Activated CD4-positive, alpha-beta T cell treated with anti-CD3 and anti-CD28 coated beads, Interleukin-10, Interleukin-2, amounts not matched to agents 100 ng/mL and 50 ng/mL, durations not matched to agents 16 hours and 8 hours (primary cell): ENCODE measurements at places on chromosomes 11 and 22.
A peak's percentile ranks its signal among the peaks of the same experiment; 100 is the strongest.

DNA sequence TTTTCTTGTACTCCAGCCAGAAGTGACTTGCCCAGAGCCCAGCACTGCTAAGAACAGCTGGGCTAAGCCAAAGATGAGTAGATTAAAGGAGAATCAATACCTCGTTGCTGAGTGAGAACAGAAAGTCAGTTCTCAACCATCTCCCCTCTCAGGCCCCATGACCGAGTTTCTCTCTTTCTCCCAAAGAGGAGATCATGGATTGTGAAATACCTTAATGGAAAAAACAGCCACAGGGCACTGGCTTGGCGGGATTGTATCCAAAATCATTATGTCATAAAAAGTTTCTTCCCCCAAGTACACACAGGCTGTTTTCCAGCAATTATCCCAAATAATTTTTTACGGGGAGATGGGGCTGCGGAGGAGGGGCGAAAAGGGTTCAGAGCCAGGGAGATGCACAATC, 111.8 kb upstream of the TMEM45B start:
- no peak for DNase-seq

GRCh38 chr11:120235024-120235628, 4.8 kb upstream of the POU2F3 start:
- peak; percentile 72 for DNase-seq

DNA sequence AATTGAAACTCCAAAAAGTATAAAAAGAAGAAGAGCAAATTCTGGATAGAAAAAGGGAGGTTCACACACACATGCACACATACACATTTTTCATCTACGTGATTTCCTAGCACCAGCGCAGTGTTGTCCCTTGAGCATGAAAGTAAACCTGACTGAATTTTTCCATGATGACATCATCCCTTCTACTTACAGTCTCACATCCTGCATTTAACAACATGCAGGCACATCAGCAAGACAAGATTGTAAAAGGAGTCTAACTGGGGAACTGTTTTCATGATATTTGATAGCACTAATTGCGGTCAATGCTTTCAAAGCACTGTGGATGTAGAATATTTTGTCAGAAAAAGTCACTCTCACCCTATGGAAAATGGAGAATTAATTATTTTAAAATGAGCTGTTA, 36.6 kb downstream of the GAS2 start:
- DNase-seq, result peak; percentile 50

GRCh38 chr11:3686751-3687150, 15.6 kb upstream of the CHRNA10 start:
- no peak for DNase-seq

DNA sequence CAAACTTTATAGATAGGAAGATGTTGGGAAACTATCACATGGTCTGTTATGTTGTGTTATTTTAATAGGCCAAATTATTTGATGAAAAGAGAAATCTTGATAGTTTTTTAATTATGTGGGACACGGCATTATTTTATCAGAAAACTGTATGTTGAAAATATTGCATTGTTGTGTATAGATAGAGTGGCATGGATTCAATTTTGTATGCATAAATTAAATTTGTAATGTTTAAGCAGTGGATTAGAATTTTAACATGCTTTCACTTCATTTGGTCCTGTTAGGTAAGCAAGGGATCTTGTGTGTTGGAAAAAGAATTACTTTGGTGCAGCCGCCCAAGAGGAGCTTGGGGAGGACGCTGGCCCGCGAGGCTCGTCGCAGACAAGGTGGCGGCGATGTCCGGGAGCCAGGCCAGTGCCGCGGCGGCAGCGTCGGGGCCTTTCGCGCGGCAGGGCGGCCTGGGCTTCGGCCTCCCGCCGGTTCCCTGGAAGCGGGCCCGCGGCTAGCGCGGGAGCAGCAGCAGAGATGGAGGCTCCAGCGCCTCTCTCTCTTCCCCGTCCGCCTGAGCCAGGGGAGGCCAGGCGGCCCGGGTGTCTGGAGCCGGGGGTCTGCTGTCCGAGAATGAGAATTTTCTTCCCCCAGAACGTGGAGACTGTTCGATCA, 82.7 kb downstream of the GGT1 start:
- DNase-seq, result no peak

DNA sequence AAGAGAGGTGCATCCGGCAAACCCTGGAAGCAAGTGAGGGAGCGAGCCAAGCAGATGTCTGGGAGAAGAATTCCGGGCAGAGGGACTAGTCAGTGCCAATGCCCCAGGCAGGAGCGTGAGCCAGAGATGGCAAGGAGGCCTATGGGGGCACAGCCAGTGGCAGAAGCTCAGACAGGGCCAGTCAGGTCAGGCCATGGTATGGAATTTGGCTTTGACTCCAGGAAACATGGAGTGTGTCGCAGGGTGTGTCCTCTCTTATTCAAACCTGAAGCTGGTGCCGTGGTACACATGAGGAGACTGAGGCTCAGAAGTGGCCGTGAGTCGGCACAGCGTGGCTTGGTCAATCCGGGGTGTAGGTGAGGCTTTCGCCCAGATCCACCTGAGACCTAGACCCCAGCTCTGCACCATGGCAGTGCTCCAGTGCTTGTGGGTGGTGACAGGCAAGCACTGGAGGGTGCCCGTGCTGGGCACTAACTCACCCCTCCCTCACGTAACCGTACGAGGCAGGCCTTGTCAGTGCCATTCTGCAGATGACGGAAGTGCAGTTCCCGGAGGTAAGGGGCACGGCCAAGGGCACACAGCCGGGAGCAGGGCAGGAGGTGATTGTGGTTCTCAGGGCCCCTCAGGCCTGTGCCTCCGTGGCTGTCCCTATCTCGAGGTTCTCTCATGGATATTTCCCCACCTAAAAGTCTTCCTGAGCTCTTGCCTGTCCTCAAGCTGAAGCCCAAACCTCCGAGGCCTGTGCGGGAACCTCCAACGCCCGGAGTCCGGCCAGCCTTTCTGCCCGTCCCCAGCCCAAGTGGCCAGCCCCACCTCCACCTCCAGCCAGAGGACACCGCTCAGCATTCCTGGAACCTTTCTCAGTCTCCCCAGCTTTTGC, 10.6 kb upstream of the SPI1 start:
- no peak for DNase-seq

DNA sequence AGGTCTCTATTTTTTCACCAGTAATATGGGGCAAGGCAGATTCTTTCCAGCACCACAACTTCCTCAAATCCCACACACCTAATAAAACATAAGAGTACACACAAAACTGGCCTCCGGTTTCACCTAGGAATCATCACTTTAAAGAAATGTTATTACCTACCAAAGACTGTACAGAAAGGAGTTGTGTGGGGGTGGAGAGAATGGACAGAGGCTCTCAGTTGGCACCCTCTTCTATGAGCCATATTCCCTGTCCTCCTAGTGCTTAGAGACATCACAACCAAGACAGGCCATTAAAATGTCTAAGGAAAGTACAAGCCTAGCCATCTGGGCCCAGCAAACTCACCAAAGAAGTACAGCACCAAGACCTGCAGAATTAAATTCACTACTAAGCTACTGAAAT, 56.1 kb downstream of the RBFOX2 start:
- DNase-seq, result no peak

DNA sequence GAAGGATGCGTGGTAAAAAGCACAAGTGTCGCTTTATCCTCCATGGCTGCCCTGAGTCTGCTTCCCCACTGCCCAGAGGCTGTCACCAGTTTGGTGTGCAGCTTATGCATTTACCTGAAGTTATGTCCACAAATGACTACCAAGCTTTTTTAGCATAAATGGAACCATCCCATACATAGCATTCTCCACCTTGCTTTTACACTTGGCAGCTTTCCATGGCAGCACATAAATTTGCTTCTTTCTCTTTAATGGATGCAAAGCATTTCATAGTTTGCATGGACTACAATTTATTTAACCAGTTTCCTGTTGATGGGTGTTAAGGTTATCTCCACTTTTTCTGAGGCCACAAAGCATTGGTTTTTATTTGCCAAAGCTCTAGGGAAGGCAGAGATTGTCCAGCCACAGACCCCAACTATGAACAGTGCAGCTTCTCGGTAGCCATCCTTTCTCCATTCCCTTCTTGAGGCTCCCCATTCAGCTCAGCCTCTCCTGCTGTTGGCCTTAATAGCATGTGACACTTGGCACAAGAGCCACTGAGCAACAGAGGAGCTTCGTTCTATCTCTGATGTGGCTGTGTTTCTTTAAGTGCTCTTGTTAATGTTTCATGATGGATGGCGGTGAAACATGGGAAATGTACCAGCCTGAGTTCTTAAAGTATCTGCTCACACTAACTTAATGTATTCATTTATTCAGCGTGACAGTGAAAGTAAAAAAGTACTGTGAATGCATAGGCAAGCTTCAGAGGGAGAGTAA, 59.8 kb upstream of the NAV2 start:
- DNase-seq, result no peak

- no peak for DNase-seq
Observed at GRCh38 chr22:31719850-31720471, 30.0 kb downstream of the PRR14L start.

GRCh38 chr11:132300283-132300682, 929.9 kb downstream of the NTM start:
- DNase-seq, result no peak

DNA sequence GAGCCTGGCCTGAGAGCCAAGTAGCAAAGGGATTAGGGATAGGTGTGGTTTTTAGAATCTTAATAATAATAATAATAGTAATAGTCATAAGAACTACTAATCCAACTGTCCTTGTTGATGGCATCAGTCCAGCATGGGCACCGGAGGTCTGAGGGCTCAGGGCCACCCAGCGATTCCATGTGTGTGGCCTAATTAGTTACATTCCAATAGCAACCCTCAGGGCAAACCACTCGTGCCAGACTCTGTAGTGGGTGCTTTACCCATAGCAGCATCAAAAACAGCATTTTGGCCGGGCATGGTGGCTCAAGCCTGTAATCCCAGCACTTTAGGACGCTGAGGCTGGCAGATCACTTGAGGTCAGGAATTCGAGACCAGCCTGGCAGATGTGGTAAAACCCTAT, 19.0 kb upstream of the MYH9 start:
- DNase-seq, result no peak

DNA sequence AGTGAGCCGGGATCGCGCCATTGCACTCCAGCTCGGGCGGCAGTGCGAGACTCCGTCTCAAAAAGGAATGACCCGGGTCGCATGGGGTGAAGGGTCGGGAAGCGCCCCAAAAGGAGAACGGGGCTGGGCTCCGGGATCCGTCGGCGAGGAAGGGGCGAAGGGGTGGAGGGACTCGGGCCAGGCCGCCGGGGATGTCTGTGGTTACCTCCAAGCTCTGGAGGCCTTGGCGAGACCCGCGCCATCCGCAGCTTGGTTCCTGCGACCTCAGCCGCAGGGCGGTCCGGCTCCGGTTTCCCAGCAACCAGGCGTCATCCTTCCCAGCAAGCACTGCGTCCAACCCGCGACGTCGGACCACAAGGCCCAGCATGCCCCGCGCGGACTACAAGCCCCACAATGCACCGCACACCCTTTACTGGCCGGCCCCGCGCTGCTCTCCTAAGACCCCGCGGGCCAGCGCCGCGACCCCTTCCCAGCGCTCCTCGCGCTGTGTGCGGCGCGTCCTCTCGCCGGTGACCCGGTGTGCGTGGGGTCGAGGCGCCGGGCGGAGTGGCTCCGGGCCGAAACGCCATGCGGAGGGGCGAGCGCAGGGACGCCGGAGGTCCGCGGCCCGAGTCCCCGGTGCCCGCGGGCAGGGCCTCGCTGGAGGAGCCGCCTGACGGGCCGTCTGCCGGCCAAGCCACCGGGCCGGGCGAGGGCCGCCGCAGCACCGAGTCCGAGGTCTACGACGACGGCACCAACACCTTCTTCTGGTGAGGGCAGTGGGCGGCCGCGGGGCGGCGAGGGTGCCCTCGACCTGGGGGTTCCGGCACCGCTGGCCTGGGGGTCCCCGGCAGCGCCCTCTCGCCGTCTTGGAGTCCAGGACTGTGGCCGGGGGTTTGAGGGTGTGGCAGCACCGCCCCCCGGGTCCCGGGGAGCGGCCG, at the start of gene PTDSS2:
Gene PTDSS2 (plus strand): TSS at position 391 of the 920 bp plus-strand sequence. CDS start 177 bp downstream, at position 568.
- peak; percentile 97 for DNase-seq

GRCh38 chr11:67303835-67304411, 593 bp downstream of the SSH3 start:
- no peak for DNase-seq

DNA sequence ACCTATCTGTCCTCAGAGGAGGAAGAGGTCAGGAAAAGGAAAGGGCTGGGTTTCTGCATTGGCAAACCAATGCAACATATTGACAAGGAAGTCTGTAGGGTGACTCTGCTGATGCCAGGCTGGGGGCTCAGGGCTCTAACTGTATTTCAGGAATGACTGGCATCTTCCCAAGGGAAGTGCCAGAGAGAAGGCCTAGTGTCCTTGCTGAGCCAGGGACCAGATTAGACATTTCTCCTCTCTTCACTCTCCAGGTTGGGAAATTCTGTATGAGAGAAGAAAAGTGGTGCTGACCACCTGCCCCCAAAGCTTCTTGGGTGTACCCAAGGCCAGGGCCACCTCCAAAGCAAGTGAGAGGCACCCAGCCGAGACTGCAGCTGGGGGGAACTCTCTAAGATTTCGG, 27.2 kb downstream of the GRIK4 start:
- no peak for DNase-seq

- no peak for DNase-seq
Observed at GRCh38 chr11:64723907-64724862, 1.2 kb upstream of the NRXN2 start.

DNA sequence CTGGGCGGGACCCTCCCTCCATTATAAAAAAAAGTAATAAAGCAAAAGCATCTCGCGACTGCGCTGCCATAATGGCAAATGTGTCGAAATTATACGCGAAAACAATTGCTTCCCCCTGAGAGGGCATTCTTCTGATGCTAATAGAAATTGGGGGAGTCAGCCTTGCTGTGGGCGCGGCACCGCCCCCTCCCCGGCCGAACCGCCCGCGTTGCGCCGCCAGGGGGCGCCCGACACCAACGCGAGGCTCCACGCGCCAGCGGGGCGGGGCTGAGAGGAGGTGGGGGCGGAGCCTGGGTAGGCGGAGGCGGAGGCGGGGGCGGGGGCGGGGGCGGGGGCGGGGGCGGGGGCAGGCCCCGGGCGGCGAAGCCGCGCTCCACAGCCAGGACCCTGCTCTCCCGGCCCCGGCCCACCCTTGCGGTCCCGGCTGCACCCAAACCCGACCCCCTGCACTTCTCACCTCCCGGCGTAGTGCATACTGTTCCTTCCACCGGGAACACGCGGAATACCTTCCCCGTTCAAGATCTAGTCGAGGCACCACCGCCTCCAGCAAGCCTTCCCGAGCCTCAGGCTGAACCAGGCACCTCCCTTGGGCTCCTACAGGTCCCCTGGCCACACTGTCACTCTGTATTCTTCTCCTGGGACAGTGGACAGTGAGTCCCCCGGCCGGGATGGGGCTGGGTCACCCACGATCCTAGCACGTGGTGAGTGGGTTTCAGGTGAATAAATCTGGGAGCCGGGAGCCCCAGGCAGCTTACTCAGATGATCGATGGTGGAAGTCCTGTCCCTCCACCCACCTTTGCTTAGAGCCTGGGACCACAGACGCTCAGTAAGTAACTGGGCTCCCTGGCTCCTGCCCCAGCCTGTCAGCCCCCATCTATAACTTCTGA, 15.5 kb upstream of the UPK3A start:
- DNase-seq, result peak; percentile 91

GRCh38 chr11:115505175-115505574, 960 bp upstream of the CADM1 start:
- no peak for DNase-seq

GRCh38 chr11:130580372-130580771, 131.9 kb downstream of the ADAMTS15 start:
- peak; percentile 6 for DNase-seq
